GM23338 (cell line): ENCODE measurements at places on chromosomes 5 and 9.
A peak's percentile ranks its signal among the peaks of the same experiment; 100 is the strongest.

GRCh38 chr5:6201631-6202030 is 176.7 kb downstream of the MED10 start:
- DNase-seq = no peak

- peak; percentile 31 for DNase-seq
These were observed 505.3 kb downstream of the CCDC171 start for GRCh38 chr9:16058131-16058549.

DNA sequence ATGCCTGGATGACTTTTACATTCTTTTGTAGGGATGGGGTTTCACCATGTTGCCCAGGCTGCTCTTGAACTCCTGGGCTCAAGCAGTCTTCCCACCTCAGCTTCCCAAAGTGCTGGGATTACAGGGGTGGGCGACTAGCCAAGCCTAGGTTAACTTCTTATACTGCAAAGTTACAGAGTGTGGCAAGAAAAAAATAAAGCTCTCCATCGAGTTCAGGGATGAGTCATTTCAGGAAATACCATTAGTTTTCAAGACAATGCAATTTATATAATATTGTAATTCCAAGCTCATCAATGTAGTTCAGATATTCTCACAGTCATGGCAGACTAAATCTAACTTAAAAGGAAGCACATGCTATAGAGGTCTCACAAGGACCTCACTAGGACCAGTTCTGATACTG is 11.5 kb upstream of the ABO start:
- DNase-seq = no peak

- no peak for DNase-seq
These were observed 53.1 kb downstream of the LIX1 start for GRCh38 chr5:97089149-97089801.

- peak; percentile 42 for DNase-seq
These were observed 15.0 kb upstream of the NEURL1B start for GRCh38 chr5:172626031-172626581.

DNA sequence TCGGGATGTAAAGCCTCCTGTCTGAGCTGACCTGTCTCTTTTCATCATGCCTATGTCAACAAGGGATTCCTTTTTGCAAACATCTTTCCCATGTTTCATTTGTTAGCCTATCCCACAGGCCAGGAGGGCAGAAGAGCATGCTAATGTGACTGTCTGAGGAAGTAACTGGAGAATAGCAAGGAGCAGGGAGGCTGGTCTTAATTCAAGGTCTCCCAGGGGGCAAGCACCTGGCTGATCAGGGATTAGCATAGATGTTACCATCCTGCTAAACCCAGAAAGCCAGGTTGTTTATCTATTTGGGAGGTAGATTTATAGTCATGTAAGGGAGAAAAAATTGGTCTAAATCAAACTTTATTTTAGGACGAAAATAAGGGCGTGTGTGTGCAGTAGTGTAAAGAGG is 36.7 kb upstream of the MAP1B start:
- peak; percentile 63 for DNase-seq
